Dermis microvascular lymphatic vessel endothelial cell (primary cell): ENCODE measurements at places on chromosomes 16 and 17. TPM values are rescaled to one million over a fixed set of nuclear protein-coding genes. Genes with fewer than 3 reads are reported as not detected.
A peak's percentile ranks its signal among the peaks of the same experiment; 100 is the strongest.

ABCC6 gene
- 0.13 and 0.63 TPM in 2 replicates for total RNA-seq

DNA sequence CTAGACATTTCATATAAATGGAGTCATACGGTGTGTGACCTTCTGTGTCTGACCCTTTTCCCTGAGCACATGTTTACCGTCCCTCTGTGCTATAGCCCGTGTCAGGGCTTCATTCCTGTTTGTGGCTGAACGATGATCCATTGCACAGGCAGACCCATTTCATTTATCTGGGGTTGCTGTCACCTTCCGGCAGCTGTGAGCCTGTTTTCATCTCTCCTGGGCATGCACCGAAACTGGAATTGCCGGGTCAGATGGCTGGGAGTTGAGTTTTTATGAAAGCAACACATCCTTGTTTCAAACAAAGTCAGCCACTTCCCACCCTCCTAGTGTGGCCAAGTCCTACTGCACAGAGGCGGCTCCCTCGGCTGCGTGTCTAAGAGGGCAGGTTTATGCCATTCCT, 25.5 kb downstream of the BAIAP2 start:
- peak; percentile 47 for DNase-seq

GRCh38 chr17:59155439-59156177, at the start of gene PRR11:
TSS of gene PRR11 (plus strand) at chr17:59155746. CDS start at chr17:59169753, 14,007 bp downstream.
- peak; percentile 100 for DNase-seq

WDR81 gene
- 7.8 and 11.4 TPM in 2 replicates for total RNA-seq

GRCh38 chr17:78046923-78047322, 81.6 kb downstream of the TMC6 start:
- no peak for DNase-seq

TBC1D16 gene
- 29.1 and 64.5 TPM in 2 replicates for total RNA-seq

GRCh38 chr16:66004699-66005098, 361.8 kb upstream of the CDH5 start:
- no peak for DNase-seq
